ENCODE measurements at places on chromosomes 7 and 10.

DNA sequence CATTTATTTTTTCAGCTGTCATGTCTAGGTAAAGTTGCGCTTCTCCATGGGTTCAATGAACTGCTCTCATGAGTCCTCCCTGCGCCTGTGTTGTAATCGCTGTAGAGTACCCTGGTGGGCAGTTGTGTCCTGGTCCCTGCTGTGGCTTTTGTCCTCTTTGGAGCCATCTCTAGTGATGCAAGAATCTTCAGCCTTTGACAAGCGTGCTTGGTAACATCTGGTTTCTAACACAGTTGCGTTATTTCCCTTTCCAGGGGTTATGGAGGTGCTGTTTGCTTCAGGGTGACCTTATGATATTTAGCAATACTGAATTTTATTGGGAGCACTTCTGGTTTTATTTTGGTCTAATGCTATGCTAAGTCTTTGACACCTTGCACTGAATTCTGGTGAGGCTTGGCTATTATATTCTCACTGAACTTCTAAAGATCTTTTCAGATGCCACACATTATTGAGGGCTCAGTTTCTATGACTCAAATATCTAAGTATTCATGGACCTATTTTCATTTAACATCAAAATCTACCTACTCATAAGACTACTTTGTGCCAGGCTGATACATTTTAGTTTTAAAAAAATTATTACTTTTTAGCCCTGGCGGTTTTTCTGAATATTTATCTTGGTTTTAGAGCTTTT is 88.6 kb downstream of the FANK1 start:
- no peak for DNase-seq

DNA sequence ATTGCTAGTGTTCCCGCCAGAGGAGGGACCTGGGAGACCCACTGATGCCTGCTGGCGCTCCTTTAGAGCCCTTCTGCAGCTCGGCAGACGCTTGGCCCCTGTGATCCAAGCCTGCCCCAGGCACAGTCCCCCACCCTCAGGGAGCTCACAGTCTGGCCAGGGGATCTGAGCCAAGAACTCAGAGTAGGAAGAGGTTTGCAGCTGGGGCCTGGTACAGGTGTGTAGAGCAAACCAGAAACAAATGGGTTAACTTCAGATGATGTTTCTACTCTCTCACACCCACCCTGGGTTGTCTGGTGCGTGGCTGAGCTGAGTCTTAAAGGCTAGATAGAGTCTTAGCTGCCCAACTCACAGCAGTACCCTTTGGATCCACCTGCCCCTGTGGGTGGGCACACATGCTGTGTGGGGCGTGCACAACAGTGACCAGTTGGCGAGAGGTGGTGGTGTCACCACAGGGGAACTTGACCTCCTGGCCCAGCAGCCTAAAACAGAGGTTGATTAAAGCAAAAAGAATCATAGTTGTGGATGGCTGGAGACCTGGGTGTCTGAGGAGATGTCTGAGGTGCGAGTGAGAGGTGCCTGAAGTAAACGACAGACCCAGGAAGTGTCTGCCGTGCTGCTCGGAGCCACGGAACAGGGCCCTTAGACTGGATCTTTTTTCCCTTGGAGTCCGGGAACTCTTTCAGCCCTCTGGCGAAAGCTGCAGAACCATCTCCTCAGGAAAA is 31.2 kb upstream of the SRGN start:
- DNase-seq, result no peak

DNA sequence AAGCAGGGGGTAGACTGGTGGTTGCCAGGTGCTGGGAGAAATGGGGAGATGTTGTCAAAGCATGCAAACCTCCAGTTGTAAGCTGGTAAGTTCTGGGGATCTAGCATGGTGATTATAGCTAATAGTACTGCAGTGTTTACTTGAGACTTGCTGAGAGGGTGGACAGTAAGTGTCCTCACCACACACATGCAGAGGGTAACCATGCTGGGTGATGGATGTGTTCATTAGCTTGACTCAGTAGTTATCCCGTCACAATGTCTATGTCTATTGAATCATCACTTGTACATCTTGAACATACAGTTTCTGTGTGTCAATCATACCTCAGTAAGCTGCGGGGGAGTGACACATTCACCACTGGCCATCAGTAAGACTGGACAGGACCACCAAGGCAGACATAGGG is 42.1 kb downstream of the GSDME start:
- DNase-seq, result no peak

GRCh38 chr10:133236401-133237240 is 1.0 kb upstream of the VENTX start:
- DNase-seq, result no peak

- no peak for DNase-seq
Measured at GRCh38 chr7:7173956-7174632, 8.2 kb upstream of the C1GALT1 start.

- DNase-seq, result no peak
Measured at GRCh38 chr7:42137941-42138340, 99.1 kb downstream of the GLI3 start.

DNA sequence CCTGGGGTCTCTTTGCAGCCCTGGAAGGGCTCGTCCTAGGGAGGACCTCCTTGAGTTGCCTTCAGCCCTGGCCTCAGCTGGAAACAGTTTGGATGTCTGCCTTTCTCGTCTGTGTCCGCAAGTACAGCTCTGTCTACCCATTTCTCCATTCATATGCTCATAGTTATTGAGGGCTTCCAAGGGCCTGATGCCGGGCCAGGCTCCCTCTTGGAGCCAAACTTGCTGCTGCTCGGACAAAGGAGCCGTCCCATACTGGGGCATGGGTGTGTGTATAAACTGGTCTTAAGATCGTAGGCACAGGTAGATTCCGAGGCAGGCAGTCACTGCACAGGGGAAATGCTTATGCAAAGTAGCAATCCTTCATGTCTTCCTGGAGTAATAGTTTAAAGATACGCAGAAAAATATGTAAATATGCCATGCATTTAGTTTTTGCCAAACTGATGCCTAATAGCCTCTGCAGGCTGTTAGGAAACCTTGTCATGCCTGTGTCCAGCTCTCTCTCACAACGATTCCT is 117.0 kb upstream of the BTBD16 start:
- no peak for DNase-seq

DNA sequence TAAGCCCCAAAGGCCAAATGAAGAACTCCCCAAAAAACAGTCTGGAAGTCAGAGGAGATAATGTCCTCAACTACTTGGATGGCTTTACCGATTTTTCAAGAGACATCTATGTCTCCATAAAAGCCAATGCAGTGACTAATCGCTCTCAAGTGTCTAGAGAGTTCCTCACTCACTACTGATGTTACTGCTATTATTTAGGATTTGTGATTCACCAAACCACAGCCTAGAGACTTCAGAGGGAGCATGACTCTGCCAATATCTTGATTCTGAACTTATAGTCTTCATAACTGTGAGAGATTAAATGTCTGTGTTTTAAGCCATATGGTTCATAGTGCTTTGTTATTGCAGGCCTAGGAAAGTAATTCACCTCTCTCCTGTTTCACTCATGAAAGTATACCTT is 160.2 kb downstream of the IPMK start:
- no peak for DNase-seq

- no peak for DNase-seq
Measured at GRCh38 chr10:69397972-69398371, 18.7 kb downstream of the TACR2 start.

GRCh38 chr10:47253651-47254375 is 46.2 kb upstream of the GDF10 start:
- DNase-seq, result no peak

GRCh38 chr10:11691319-11691755 is 50.8 kb upstream of the ECHDC3 start:
- DNase-seq, result no peak

DNA sequence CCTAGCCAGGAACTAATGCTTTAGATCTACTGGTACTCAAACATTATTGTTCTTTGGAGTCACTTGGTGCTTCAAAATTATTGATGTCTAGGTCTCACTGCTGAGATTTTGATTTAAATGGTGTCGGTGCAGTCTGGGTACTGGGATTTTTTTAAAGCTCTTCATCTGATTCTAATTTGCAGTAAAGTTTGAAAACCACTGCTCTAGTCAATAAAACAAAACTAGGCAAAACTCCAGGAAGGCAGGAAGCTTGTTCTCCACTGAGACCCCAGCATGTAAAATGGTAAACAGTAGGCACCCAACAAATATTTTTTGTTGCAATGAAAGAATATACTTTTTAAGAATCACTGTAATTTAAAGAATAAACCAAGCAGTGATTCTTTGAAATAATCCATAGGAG is 49.7 kb downstream of the ADD3 start:
- no peak for DNase-seq

GRCh38 chr10:115860182-115861107 is 412.6 kb downstream of the GFRA1 start:
- no peak for DNase-seq

DNA sequence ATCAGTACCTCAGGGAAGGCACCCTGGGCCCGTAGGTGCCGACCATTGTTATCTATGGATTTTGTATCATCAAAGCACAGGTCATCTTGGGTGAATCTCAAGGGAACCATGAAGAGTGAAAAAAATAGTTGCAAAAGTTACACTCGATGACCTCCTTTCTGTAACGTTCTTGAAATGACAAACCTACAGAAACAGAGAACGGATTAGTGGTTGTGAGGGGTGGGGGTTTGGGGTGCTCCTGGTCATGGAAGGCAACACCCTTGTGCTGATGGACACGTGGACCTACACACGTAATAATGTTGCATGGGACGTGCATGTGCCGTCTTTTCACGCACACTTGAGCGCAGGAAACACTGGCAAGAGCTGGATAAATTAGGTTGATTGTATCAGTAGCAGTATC is 655.9 kb downstream of the SDK1 start:
- DNase-seq, result no peak

GRCh38 chr7:26857506-26858240 is 6.7 kb downstream of the SKAP2 start:
- no peak for DNase-seq

GRCh38 chr10:27861781-27862180 is 116.2 kb upstream of the MKX start:
- DNase-seq, result no peak

DNA sequence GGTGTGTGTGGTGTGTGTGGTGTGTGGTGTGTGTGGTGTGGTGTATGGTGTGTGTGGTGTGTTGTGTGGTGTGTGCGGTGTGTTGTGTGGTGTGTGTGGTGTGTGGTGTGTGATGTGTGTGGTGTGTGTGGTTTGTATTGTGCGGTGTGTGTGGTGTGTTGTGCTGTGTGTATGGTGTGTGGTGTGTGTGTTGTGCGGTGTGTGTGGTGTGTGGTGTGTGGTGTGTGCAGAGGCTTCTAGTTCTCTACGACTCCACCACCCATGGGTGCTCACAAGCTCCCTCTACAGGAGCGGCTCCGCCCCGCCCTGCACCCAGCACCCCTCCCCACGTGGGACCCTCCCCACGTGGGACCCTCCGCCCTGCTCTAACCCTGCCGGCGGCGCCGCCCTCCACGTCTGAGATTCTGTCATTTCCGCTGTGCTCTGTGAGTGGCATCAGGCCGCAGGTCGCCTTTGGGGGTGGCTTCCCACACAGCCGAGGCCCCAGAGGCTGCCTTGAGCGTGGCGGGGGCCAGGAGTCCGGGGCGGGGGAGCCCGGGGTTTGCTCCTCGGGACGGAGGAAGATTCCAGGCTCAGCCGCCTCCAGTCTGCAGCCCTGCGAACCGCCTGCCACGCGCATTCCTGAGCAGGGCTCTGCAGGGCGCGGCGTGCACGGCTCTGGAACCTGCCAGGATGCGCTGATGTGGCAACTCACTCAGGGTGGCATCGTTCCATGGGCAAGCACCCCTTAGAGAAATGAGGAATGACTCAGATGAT is 37.0 kb upstream of the DNAJB6 start:
- no peak for DNase-seq

DNA sequence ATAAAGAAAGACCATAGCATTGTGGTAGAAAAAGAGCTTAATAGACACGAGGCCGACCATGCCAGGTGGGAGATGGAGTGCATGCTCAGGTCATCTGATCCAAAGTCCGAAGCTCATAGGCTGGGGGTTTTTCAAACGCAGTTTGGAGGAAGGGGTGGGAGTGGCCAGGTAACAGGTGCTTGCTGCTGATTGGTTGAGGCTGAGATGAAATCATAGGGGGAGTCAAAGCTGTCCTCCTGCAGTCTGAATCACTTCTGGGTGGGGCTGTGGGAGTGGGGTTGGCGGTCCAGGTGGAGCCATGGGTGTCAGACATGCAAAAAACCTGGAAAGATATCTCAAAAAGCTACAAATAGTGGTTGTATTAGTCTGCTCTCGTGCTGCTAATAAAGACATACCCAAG is 2.8 kb upstream of the ERCC6 start:
- no peak for DNase-seq

DNA sequence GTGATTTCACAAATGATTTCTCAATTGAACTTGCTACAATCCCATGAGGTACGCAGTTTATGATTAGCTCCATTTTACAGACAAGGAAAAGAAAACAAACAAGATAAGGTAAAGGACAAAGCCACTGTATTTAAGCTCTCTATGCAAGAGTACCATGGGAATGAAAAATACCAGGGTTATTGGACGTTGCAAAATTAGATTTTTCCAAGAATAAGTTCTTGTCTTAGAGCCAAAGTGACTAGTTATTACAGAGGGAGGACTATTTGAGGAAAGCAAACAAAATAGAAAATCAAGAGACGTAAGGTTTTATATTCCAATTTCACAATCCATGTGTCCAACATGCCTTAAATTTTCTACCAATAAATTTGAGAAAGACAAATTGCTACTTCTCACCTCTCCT is 97.9 kb upstream of the PTN start:
- DNase-seq, result no peak

- DNase-seq, result no peak
Measured at GRCh38 chr7:55502858-55503440, 69.4 kb downstream of the VOPP1 start.

DNA sequence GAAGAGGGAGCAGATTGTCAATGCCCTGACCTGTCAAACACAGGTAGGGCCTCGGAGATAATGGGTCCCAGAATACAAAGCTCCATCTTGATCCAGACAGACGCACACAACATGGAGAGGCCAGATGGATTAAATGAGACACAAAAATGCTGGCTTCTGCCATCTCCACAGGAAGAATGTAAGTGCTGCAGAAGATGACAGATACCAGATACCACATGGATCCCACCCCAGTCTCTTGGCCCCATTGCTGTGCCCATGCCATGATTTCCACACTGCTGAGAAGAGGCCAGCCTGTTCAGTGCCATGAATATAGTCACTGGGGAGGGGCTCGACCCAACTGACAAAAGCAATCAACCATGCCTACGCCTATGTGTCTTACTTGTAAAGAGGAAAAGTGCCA is 487.9 kb downstream of the PARD3 start:
- DNase-seq, result no peak

DNA sequence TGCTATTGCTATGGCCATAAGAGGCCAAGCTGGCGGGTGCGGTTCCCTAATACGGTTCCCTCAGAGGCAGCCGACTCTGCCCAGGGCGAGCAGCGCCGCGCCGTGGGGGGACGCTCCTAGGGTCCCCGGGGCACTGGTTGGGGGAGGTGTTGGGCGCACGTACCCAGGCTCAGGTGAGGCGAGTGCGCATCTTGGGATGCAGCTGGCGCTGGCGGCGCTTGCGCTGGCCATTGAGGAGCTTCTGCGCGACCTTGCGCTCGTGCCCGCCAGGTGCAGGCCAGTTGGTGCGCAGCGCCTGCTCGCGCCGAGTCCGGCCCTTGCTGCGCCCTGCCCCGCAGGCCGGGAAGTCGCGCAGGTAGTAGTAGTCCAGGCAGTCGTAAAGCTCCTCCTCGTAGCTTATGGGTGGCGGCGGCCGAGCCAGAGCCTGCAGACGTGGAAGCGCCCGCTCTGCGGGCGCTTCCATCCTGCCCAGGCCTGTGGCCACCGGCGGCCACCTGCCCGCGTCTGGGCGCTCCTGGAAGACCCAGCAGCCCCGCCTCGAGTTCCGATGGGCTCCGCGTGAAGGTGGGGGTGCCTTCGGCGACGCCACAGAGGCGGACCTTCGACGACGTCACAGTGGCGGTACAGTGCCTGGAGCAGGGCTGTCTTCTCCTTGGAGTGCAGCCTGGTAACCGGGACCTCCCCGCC is at the start of gene NUPR2:
TSS of gene NUPR2 (minus strand) at position 566 of the 687 bp plus-strand sequence. CDS start at position 463, 103 bp downstream.
- no peak for DNase-seq

GRCh38 chr10:73780966-73781365 is 882 bp upstream of the CHCHD1 start:
- no peak for DNase-seq

All from activated CD8-positive, alpha-beta memory T cell treated with anti-CD3 and anti-CD28 coated beads for 1 hour (primary cell).